ENCODE measurements at places on chromosomes 1 and 21.
A peak's percentile ranks its signal among the peaks of the same experiment; 100 is the strongest.

GRCh38 chr1:1781526-1781903, 3.2 kb upstream of the NADK start:
- no peak for DNase-seq

- no peak for DNase-seq
Observed at GRCh38 chr1:57089855-57090254, 124.0 kb upstream of the C8B start.

DNA sequence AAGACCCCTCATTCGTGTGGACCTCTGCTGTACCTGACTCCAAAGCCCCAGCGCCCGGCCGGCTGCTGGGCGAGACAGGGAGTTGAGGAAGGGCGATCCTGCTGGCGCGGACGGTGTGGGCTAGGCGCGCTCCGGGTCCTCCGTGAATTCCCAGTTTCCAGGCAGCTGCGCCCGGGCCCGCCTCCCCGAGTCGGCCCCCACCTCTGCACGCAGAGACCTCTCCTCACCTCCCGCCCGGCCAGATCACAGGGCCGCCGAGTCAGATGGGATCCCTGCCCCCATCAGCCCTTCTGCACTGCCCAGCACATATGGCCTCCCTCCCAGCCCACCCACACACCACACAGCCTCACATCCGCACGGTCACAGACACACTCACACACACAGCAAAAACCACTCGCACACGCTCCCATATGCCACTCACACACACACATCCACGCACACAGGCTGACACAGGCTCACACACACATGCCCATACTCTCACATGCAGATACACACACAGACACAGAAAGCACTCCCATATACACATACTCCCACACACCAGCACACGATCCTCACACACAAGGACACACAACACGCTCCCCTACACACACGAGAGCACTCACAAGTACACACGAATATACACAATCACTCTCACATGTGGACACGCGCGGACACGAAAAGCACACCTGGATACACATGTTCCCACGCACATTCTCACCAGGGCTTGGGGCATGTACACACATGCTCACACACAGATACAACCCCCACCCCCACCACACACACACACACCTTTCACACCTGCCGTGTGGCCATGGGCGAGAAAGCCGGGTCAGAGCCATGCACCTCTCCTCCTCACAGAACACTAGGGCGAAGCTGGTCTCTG, 7.2 kb upstream of the GUCA2B start:
- no peak for DNase-seq

- DNase-seq, result no peak
Observed at GRCh38 chr1:185480545-185480944, 163.5 kb upstream of the IVNS1ABP start.

DNA sequence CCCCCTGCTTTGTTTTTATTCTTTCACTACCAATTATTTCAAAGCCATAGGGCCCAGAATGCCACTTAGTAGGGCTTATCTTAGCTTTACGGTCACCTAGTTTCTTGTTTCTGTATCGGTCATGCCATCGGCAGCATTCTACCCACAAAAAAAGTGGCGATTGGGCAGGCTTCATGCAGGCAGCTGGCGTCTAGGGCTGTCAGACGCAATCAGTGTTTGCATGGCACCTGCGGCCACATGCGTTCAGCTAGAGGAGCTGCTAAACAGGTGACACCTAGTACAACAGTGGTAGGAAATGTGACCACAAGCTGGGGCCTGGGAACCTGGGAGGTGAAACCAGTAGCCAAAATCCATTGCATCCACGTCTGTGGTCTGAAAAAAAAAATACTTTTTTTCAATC, 262.7 kb downstream of the PBX1 start:
- DNase-seq, result no peak

DNA sequence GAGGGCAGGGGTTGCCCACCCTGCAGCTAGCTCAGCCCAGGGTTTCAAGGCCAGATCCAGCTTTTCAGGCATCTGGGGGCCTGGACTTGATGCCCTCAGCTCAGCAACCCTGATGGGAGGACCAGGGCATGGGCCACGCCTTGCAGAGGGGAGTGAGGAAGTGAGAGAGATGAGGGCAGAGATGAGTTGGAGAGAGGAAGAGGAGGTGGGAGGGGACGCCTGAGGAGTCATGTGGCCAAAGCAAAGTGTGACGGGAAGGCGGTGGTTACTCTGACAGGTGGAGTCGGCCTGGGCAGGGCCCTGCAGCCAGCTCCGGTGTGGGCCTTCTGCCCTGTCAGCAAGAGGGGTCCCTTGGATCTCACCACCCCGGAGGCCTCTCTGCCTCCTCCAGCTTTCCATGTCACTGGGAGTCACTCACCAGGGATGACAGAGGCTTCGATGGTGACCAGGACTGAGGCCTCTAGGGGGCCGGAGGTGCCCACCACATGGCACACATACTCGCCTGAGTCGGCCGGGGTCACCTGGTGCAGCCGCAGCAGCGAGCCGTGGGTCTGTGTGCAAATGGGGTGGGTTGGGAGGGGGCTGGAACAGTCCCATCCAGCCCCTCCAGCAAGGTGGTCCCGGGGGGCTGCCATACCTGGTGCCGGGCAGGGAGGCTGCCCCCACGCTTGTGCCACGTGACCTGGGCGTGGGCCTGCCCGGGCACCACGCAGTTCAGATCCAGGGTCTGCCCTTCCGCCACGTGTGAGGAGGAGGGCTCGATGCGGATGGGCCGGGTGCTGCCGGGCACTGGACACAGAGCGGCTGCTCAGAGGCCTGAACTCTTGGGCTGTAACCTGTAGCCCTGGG, 40.4 kb downstream of the LDLRAD2 start:
- DNase-seq, result no peak

- no peak for DNase-seq
Observed at GRCh38 chr1:118113261-118113660, 71.8 kb downstream of the SPAG17 start.

GRCh38 chr1:201487742-201488141, 18.8 kb upstream of the PHLDA3 start:
- no peak for DNase-seq

GRCh38 chr1:236280438-236281197, 1.1 kb downstream of the ERO1B start:
- peak; percentile 21 for DNase-seq

DNA sequence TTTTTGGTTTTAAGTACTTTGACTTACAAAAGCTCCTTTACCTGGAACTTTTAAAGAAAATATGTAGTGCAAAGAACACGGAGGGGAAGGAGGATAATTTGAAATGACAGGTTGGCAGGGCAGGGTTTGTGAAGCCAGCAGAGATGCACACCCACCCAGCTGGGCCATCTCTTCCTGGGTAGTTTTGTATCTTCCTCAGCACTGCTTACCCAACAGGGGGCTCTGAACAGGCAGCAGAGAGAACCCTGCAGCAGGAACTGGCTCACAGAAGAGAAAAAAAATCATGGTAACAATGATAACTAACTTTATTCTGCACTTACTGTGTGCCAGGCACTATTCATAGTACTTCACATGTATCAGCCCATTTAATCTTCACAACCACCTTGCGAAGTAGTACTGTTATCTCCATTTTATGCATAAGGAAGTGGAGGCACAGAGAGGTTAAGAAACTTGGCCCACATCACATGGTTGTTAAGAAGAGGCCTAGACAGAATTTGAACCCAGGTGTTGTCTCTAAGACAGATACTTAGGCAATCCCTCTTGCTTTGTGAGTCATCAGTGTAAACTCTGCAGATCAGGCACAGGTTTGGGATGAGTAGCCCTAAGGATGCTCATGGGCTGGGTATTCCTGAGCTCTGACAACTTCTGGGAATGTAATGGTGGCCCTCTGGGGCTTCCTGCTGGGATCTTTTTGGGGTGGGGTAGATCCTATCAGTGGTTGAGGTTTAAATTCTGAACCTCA, 60.8 kb downstream of the ELK4 start:
- DNase-seq, result no peak

DNA sequence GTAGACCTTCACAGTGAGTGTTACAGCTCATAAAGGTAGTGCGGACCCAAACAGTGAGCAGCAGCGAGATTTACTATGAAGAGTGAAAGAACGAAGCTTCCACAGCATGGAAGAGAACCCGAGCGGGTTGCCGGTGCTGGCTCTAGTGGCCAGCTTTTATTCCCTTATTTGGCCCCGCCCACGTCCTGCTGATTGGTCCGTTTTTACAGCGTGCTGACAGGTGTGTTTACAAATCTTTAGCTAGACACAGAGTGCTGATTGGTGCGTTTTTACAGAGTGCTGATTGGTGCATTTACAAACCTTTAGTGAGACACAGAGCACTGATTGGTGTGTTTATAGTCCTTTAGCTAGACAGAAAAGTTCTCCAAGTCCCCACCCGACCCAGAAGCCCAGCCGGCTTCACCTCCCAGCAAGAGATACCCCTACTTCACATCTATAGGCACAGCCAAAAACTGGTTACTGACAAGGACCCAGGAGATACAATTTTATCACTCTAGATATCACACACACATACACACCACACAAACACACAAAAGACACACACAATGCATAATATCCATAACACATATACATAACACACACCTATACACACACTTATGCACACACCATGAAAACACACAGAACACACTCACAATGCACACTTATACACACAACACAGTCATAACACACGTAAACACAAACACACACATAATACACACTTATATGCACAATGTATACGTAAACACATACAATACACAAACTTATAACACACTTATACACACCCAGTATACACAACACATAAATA, 68.5 kb downstream of the MAP3K21 start:
- no peak for DNase-seq

DNA sequence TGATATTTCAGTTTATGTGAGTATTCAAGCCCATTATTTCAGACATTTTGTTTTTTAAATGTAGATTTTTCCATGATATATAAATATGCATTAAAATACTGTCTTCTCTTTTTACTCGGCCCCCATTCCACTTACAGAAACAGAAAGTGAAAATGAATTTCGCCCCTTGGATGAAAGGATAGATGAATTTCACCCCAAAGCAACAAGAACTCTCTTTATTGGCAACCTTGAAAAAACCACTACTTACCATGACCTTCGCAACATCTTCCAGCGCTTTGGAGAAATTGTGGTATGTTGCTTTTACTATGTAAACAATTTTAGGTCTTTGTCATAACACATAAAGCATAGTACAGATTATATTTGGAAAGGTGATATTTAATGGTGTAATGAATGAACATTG, 59.9 kb downstream of the ZBTB17 start:
- DNase-seq, result no peak

- DNase-seq, result peak; percentile 68
Observed at GRCh38 chr1:41416552-41417334, 55.5 kb downstream of the FOXO6 start.

GRCh38 chr1:48794816-48795215, 18.1 kb upstream of the BEND5 start:
- DNase-seq, result no peak
